ACHN (cell line): ENCODE measurements at places on chromosomes 4 and X.

DNA sequence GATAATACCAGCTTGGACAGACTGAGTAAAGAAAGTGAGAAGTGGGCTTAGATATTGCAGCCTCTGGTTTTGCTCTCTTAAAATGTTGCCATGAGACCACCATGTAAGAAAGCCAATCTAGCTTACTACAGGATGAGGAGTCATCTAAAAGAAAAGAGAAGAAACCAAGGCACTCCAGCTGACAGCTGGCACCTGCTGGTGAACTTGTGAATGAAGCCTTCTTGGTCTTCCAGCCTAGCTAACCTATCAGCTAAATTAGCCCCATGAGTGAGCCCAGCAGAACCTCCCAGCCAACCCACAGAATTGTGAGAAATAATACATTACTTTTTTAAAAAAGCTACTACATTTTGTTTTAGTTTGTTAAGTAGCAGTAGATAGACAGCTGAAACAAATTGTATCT is 154.5 kb upstream of the QRFPR start:
- no peak for DNase-seq

DNA sequence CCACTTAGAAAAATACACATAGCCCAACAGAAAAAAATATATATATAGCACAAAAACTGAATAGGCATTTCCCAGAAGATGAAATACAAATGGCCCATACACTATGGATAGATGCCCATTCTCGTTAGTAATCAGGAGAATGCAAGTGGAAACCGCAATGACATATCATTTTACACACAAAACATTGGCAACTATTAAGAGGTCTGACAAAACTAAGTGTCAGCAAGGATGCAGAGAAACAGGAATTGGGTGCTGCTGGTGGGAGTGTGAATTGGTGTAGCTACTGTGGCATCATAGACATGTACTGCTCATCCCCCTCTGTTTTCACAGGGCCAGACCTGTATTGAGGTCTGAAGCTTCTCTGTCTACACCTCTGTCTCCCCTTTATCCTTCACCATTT is 320.0 kb downstream of the IDS start:
- DNase-seq, result no peak

DNA sequence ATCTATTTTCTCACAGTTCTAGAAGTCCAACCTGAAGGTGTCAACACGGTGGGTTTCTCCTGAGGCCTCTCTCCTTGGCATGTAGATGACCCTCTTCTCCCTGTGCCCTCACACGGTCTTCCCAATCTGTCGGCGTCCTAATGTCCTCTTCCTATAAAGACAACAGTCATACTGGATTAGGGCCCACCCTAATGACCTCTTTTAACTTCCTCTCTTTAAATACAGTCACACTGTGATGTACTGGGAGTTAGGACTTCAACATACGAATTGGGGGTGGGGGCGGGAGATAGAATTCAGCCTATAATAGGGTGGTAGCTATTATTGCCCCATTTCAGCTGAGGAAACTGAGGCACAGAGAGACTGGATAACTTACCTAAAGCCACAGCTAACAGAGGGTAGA is 70.2 kb downstream of the SMIM20 start:
- DNase-seq, result no peak

- no peak for DNase-seq
These were observed 74.0 kb upstream of the PRSS48 start for GRCh38 chr4:151202851-151203455.

GRCh38 chrX:64204252-64204651 is 1.3 kb downstream of the AMER1 start:
- DNase-seq, result no peak

DNA sequence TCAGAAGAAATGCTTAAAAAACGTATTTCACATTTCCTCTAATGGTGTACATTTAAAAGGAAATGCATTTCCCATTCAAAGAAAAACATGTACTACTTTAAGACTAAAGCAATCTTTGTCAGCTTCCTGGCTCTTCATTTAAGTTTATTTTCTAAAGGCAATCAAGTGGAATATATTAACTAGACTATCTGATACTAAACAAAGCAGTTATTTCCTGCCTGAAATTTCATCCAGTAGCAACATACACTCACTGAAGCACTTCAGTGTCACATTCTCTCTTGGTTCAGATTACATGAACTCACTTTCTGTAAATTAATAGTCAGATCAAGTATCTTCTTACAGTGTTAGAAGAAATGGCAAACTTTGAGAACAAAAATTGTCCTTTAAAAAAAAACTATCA is 42.5 kb downstream of the LRBA start:
- no peak for DNase-seq

DNA sequence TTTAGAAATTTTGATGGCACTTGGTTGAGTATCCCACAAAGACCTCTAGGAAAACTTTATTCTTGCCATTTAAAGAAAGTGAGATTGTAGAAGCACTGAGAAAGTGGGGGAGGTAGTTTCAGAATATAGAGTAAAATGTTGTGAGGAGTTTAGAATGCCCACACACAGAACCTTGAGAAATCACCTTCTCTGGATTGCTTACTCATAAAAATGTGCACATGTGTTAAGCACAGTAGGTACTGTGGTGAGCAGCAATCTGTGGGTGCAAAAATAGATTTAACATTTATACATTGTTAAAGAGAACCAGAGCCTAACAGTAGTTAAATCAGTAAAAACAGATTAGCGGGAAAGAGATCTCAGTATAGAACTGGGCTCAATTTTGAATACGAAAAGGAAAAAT is 201.2 kb upstream of the NWD2 start:
- no peak for DNase-seq
